ENCODE measurements at places on chromosomes 5 and 9.

GRCh38 chr5:32508806-32509805 lies 64.6 kb upstream of the ZFR start:
- DNase-seq = no peak

GRCh38 chr5:132971483-132972435 lies 8.3 kb upstream of the AFF4 start:
- DNase-seq = no peak

- DNase-seq = no peak
These were observed 36.0 kb upstream of the BARHL1 start for GRCh38 chr9:132546148-132547051.

DNA sequence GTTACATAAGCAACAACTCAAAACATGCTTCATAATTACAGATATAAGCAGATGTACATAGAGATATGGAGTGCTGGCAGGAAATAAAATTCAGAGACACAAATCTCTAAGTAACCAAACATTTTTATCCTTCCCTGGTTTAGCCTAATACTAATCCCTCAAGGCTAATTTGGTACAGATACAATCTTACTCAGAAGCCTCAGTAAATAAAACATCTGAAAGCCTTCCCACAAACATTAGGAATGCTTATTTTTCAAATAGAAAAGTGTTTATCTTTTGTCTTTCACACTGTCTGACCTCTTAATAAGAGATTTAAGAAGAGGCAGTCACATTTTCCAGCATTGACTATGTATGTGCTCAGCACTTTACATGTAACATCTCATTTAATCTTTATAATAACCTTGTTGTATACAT lies 399.4 kb downstream of the ARRDC3 start:
- no peak for DNase-seq

DNA sequence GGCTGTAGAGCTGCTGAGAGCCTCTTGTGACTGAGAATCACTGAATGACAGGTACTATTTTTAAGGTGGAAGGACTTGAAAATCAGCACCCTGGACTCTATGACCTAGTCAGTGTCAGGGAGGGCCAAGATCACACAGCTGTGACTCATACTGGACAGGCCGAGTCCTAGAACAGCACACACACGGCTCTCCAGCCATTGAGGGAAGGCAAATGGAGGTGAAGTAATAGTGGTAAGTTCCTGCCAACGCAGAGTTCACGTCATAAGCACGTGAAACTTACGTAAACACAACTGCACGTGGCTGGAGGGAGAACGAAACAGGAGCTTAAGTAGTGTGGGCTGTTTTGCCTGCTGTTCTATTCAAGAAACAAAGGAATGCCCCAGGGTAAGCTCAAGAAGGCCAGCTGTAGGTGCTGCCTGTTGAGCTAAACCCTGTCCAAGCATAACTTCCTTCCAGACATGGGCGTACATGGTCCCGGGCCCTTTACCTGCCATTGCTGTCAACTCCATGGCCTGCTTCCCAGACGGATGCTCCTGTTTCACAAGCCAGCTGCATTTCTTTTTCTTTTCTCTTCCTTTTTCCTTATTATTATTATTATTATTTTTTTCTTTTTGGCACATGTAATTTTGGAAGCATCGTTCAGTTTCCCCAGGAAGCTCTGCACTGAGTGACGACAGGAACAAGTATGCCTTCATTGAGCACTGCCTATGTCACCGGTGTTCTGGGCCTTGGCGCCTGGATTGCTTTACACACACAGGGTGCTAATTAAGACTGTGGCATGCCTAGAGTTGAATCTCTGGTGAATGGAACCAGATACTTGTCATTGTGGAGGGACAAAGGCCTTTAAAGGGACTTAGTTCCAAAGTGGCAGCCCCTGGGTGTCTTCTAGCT lies 10.2 kb upstream of the LCP2 start:
- peak; percentile 79 for DNase-seq
